ENCODE measurements at places on chromosomes 7 and 10.

- no peak for DNase-seq
Observed at GRCh38 chr7:140242057-140243031, 65.6 kb upstream of the KDM7A start.

- DNase-seq: no peak
Observed at GRCh38 chr10:99805190-99805589, 22.8 kb downstream of the ABCC2 start.

- no peak for DNase-seq
Observed at GRCh38 chr10:31768467-31768866, 160.2 kb downstream of the ARHGAP12 start.

- no peak for DNase-seq
Observed at GRCh38 chr10:408236-408635, 273.0 kb downstream of the ZMYND11 start.

DNA sequence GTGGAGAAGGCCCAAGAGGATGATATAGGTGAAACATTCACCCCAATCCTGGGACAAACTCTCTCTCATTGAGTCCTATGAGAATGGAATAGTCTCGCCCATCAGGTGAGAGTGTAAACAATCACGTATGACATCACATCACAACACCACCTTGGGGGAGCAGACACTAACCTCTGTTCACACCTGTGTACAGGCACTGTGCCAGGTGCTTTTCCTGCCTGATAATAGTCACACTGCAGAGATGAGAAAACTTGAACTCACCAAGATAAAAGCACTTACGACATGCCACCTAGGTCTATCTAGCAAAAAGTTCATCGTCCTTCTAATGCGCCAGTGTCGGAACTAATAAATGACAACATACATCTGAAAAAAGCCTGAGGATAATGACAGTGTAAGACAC is 187.8 kb downstream of the FAM107B start:
- no peak for DNase-seq

DNA sequence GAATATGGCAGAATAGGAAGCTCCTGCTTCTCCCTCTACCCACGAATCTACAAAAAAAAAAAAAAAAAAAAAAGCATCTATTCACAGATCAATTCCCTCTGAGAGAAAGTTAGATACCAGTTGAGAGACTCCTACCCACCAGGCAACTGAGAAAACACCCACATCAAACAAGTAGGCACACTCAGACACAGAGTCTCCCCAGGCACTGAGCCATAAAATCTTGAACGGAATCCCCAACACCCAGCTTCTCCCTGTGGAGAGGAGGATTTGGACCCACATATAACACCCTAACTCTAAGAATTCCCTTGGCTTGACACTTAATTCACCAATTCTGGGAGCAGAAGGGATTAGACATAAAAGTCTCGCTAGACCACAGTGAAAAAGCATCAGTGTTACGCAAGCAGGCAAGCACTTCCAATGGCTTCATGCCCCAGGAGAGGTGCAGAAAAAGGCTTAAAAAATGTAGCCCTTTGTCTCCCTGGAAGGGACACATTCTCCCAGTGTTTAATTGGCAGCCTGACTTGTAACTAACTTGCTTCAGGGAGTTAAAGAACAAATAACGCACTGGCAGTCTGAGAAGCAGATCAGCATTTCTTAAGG is 192.2 kb downstream of the ELAPOR2 start:
- no peak for DNase-seq

GRCh38 chr10:78535716-78536218 is 502.1 kb downstream of the RPS24 start:
- DNase-seq: no peak

DNA sequence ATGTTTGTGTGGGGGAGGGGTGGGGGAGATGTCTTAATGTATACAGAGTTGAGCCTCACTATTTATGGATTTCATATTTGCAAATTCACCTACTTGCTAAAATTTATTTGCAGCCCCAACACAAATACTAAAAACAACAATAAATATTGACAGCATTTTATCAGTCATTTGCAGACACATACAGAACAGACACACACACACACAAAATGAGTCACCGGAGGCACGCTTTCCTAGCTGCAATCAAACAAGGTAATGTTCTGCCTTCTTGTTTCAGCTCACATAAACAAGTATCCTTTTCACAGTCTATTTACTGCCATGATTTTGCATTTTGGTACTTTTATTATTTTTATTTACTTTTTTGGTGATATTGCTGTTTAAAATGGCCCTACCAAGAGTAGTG is 88.5 kb downstream of the IPMK start:
- DNase-seq: no peak

DNA sequence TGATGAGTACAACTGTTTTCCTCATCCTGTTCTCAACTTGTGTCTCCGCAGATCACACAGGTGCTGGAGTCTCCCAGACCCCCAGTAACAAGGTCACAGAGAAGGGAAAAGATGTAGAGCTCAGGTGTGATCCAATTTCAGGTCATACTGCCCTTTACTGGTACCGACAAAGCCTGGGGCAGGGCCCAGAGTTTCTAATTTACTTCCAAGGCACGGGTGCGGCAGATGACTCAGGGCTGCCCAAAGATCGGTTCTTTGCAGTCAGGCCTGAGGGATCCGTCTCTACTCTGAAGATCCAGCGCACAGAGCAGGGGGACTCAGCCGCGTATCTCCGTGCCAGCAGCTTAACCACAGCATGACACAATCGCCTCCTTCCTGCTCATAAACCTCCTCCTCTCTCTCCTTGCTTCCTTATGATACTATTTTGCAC is 126.7 kb upstream of the PRSS58 start:
- DNase-seq: peak; percentile 39

- DNase-seq: no peak
Observed at GRCh38 chr10:124536496-124537050, 75.0 kb downstream of the LHPP start.

GRCh38 chr10:49465736-49466135 is 69.8 kb upstream of the DRGX start:
- no peak for DNase-seq

DNA sequence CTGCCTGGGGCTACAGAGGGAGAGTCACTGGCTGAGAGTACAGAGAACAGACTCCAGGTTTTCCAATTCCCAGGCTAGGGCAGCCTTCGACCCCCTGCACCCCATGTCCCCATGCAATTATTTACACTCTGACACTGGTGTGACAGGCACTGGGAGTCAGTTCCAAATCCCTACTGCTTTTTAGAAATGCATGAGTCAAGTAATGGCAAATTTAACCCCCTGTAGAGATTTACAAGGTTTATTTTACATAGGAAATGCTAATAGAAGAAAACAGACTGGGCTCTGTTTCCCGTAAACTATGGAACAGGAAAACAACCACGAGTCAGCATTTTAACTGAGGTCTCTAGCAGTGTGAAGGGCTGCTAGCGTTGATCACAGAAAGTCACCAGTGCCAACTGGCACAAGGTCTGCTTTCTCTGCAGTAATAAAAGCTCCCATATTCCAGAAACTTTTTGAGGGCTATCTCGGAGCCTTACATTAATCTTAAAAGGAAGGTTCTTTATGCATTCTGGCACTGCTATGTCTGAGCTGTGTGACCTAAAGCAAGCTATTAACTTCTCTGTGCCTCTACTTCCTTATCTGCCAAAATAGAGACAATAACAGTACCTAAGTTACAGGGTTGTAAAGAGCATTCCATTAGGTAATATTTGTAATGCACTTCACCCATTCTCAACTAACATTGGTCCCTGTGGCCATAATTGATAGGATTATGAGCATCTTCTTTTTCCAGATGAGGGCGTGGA is 28.2 kb downstream of the NOD1 start:
- DNase-seq: no peak

GRCh38 chr7:90706072-90706716 is 110.1 kb downstream of the CDK14 start:
- no peak for DNase-seq

DNA sequence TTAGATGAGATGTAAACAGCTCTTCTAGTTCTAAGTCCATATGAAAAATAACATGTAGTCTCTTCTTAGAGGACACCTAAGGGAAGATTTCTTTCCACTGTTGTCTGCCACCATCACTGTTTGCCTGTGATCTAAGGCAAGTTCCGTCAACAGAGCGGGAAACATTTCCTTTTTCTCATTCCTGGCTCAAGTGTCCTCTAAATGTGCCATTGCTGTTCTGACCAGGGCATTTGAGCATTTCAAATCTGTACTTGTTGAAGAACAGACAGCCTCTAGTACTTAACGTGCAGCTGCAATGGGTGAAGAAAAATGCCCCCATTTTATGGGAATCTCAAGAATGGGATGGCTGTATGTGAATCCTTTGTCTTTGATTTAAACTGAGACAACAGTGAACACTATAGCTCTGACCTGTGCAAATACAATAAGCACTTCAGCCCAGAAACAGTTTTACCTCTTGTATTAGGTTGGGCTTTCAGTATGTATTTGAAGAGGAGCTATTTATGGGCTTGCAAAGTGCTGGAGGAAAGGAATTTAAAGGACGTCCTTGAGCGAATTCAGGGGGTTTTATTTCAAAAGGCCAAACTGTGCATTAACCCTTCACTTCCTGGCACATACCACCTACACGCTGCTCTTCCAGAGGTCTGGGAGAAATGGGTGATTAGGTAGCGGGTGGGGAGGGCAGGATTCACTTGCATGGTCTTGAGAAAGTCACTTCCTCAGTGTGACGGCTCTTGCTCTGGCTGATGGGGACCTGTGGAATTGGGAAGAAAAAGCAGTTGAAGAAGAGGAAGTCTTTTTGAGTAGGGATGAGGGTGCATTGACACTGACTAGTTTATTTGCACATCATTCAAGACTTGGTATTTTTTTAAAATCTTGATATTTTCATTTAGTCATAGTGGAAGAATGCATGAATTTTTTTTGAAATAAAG is 66.1 kb downstream of the THNSL1 start:
- DNase-seq: no peak

DNA sequence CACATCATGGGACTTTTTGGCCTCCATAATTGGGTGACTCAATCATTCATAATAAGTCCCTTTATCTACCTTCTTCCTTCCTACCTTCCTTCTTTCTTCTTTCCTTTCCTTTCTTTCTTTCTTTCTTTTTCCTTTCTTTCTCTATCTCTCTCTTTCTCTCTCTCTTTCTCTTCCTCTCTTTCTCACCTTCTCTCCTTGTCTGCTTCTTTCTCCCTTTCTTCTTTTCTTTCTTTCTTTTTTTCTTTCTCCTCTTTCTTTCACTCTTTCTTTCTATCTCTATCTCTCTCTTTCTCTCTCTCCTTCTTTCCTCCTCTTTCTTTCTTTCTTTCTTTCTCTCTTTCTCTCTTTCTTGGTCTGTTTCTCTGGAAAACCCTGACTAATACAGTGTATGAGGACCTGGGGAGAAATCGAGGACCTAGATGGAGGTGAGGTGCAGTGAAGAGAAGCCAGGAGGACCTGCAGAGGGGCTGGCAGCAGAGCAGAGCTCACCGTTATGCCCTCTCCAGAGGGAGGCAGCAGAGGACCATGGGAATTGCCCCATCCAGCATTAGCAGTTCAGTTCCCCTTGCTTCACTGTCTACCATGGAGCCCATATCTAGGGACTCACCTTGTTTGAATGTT is 52.7 kb upstream of the BTRC start:
- peak; percentile 43 for DNase-seq

- DNase-seq: no peak
Observed at GRCh38 chr7:112481833-112482670, 1.3 kb downstream of the LSMEM1 start.

DNA sequence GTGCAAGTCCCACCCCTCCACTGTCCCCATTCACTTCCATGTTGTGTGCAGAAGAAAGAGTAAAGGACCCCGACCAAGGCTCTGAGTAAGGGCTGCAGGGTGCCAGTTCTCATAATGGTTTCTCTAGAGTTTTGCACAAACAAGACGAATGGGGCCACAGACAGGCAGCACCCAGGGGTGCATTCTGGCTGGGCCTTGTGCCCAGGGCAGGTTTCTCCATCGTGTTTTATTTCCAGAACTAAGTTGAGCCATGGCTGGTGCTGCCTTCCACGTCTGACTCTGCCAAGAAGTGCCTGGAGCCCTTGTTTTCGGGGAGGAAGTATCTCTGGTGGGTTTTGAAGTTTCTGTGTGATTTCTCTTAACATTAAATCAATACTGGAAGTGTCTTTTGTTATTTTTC is 95.0 kb upstream of the SDK1 start:
- DNase-seq: no peak
